Sciatic nerve (tissue), 2 donors: ENCODE measurements at places on chromosomes 16 and 17. TPM values are rescaled to one million over a fixed set of nuclear protein-coding genes. Genes with fewer than 3 reads are reported as not detected.

- DNase-seq: no peak
Observed at GRCh38 chr16:4159726-4160125, 43.5 kb upstream of the ADCY9 start.

- DNase-seq: no peak
Observed at GRCh38 chr16:4179763-4180260, 62.1 kb downstream of the SRL start.

DNA sequence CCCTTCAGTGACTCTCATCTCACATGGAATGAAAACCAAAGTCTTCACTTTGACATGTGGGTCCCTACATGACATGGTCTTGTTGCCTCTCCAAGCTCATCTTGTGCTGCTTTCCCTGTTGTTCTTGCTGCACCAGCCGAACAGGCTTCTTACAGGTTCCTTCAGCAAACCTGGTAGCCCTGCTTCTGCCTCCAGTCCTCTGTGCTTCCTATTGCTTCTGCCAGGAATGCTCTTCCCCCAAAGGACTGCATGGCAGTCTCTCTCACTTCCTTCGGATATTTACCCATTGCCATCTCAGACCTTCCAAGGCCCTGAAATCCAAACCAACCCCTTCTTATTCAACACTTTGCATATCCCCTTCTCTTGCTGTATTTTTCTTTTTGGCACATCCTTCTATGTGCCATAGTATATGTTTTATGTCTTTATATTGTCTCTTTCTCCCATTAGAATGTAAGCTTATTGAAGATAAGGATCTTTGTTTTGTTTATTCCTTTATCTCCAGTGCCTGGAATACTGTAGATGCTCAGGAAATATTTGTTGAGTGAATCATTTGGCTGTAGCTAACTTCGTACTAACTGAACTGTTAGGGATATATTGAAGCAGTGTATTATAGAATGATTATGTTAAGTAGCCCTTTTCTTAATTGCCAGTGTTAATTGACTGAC, 57.9 kb upstream of the SLC12A3 start:
- DNase-seq: no peak

- DNase-seq: no peak
Observed at GRCh38 chr16:55031481-55031880, 100.8 kb downstream of the IRX5 start.

GRCh38 chr16:30637944-30638343, 12.8 kb upstream of the PRR14 start:
- no peak for DNase-seq

GRCh38 chr17:12659500-12659899, 6.2 kb upstream of the MYOCD start:
- no peak for DNase-seq

DNA sequence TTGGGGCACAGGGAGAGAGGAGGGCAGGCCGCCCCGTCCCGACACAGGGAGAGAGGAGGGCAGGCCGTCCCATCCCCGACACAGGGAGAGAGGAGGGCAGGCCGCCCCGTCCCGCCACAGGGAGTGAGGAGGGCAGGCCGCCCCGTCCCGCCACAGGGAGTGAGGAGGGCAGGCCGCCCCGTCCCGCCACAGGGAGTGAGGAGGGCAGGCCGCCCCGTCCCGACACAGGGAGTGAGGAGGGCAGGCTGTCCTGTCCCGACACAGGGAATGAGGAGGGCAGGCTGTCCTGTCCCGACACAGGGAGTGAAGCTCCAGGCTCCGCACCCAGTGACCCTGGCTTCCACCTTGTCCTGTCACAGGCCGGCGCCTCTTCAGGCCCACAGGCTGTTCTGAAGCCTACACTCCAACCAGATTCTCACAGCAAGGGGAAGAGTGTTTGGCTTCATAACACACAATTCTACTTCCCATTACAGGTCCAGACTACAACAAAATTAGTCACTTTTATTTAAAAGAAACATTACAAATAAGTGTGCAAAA, 34.1 kb downstream of the WDR45B start:
- DNase-seq: no peak

GRCh38 chr17:31511195-31511578, 119.7 kb downstream of the RAB11FIP4 start:
- no peak for DNase-seq

DNA sequence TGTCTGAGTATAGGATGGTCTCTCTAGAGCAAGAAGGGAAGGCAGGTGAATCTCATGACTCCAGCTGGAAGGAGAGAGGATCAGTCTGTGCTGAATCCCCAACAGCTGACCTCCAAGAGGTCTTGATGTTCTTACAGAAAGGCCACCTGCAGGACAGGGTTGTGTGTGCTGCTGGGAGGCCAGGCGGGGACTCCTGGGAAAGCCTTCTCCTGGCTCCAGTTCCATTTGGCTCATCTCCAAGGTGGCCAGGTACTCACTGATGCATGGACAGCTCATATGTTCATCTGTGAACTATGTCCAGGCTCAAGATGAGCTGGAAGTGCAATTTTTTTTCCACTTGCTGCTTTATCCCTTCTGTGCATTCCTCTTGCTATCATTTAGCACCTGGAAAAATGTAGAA, 730.2 kb upstream of the RBFOX1 start:
- no peak for DNase-seq

DNA sequence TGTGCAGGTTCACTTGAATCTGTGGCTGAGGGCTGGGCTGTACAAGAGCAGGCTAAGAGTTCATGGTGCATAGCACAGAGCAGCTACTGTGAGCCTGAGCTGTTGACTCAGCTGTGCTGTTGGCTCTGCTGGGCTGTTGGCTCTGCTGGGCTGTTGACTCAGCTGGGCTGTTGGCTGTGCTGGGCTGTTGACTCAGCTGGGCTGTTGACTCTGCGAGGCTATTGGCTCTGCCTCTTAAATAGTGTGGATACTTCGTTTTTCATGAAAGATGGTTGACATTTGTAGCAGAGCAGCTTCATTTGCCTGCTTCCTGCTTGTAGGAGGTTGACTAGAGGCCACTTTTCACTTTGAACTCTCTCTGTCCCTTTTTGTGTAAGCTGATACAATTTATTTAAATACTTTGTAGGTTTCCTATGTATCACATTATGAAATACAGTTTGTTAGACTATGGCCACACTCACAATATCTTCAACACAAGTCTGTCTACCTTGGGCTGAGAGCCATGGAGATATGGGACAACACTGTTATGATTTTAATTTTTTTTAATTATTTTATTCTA, 40.3 kb upstream of the CCNF start:
- DNase-seq: no peak

- DNase-seq: no peak
Observed at GRCh38 chr17:76121932-76122430, 18.4 kb upstream of the EXOC7 start.

DNA sequence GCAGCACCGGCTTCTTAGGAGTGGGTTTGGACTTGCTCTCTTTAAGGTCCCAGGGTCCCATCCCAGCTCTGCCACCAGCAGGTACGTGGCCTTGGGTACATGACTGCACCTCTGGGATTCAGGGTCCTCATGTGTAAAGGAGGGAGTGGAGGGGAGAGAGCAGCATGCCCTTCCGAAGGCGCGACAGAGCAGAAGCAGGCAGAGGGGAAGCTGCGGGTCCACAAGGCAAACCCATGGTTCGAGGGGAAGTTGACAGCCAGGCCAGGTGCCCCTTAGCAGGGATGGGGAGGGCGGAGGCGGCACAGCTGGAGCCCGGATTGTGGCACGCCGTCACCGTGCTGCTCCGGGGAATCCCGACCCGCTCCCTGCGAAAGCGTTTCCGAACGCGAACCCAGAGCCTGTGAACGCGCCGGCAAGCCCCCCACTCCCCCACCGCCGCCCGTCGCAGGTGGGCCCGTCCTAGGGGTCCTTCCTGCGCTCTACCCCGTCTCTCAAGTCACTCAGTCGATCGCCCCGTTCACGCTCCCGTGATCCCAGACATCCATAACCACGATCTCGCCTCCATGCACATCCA, 4.1 kb upstream of the TBX2 start:
- no peak for DNase-seq

DNA sequence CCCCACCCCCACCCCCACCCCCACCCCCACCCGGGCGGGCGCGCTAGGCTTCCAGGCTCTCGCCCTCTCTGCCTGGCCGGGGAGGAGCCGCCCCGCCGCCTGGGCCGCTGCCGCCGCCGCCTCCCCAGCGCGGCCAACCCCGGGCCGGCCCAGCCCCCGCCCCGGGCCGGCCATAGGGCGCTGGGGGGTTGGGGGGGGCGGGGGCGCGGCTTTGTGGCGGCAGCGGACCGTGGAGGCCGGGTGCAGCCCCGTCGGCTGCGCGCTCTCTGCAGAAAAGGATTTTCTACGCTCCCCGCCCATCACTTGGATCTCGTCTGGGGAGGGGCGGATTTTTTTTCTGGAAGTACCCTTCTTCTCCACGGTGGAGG, 230.9 kb downstream of the MRTFB start:
- peak; percentile 74 for DNase-seq

GRCh38 chr17:31558748-31559583, 167.5 kb downstream of the RAB11FIP4 start:
- DNase-seq: peak; percentile 89

DNA sequence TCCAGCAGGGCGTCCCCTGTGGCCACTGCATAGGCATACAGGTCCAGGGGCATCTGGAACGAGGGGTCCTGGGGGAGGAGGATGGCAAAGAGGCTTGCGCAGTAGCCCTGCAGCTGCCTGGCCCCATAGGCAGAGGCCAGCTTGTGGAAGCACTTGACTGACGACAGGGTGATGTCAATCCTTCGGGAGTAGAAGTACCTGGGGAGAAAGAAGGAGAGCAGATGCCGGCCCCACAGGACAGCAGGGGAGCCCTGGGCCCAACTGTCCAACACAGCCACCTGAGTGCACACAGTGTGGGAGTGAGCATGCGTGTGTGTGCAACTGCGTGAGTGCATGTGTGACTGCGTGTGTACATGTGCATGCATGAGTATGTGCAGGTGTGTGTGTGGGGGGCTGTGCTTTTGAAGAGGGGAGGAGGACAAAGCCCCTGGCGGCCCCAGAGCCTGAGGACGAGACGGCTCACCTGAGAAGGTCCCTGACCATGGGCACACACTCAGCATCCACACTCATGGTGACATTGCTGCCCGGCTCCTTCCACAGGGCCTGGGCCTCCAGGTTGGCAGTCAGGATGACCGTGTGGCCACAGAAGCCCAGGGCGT, 7.1 kb downstream of the LGALS3BP start:
- DNase-seq: no peak

DNA sequence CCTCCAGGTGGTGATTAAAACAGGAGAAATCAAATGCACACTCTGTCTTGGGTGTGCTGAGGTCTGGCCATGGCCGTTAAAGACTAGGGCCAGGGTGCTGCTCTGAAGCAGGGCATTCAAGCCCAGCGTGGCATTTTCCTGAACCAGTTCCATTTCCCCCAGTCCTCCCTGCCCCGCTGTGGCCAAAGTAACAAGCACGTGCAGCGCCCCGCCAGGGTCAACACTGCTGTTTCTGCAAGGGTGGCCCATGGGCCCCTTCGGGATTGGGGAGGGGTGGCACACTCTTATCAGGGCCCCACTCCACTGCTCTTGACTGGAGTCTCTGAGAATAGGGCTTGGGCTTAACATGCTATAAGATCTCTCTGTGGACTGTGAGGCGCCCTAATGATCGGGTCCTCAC, 72.9 kb downstream of the IL21R start:
- DNase-seq: no peak

DNA sequence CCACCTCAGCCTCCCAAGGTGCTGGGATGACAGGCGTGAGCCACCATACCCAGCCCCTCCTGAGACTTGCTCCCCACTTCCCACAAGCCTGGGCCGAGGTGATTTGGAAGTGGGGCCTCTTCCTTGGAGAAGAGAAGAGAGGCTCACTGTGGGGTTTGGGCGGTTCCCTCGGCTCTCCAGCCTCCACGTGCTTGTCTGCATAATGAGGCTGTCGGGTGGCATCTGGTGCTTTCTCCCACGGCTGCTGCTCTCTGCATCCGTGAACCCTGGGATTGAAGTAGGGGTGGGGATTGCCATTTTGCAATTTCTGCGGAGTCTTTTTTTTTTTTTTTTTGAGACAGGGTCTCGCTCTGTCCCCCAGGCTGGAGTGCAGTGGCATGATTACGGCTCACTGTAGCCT, 101.4 kb downstream of the RAP1GAP2 start:
- DNase-seq: no peak

DNA sequence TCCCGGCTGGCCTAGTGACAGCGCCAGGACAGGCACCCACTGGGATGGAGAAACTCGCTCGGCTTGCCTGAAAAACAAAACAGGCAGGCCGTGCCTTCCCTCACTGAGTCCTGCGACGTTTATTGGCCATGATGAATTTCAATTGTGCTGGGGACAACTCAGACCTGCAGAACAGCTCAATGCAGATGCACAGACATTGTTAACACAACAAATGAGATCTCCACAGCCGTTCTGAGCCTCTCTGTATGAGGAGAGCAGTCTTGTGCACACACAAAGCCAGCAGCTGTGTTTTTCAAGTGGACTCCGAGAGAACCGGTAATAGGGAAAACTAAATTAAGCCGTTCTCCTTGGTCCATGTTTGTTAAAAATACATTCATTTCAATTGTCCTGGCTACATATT, 15.9 kb downstream of the SHISA6 start:
- DNase-seq: no peak

DNA sequence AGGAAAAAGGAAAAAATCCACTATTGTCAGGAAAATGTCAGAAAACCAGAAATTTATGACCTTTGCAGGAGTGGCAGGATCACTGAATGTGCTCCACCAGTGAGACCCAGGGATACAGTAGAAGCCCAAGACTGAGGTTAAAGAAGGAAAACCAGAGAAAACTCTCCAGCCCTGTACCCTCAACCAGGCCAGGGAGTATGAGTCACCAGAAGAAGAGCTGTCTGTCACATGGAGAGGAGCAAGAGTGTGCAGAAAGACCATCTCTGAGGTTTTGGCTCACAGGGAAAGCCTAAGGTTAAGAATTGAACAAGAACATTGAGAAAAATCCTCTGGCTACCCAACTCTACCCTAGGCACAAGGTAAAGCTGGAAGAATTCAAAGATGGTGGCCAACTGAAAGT, 47.6 kb upstream of the MON1B start:
- DNase-seq: no peak

The SULT1A1 gene
- total RNA-seq: 40.0 TPM

The PRSS36 gene
- total RNA-seq: 4.3 TPM

The GDPD3 gene
- 17.1 TPM for total RNA-seq

The TNFSF12 gene
- 63.9 TPM for total RNA-seq

The TP53TG3 gene
- not detected for total RNA-seq

The KIF2B gene
- not detected for total RNA-seq

The UNC45B gene
- 0.04 TPM for total RNA-seq

The RPAIN gene
- total RNA-seq: 32.5 TPM

The HBZ gene
- not detected for total RNA-seq

The KAT2A gene
- total RNA-seq: 58.0 TPM

The AURKB gene
- 48.5 TPM for total RNA-seq

The MT1M gene
- total RNA-seq: 6.7 TPM

The IQCK gene
- total RNA-seq: 24.5 TPM

The SLFN13 gene
- 33.8 TPM for total RNA-seq
